ENCODE measurements at places on chromosomes 1 and 21.
A peak's percentile ranks its signal among the peaks of the same experiment; 100 is the strongest.

DNA sequence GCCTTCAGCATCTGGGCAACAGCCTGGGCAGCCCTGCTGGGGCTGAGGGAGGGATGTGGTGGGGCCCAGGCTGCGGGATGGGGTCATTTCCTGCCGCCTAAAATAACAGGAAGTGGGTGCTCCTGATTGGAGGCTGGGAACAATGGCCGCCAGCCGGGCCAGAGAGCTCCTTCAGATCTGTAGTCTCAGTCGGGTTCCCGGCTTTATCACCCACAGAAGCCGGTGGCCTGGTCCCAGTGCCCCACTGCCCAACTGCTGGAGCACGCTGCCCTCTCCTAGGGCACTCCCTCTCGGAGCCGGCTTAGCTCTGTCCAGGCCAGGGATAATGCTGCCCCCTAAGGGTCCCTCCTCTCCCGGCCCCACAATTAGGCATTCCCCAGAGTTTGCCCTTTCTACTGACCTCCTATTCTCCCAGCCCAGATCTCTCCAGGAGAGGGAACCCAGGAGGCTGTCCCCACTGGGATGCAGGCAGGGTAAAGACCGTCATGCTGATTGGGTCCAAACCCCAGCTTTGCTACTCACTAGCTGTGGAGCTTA is 5.1 kb downstream of the MAP7D1 start:
- DNase-seq, result peak; percentile 59

DNA sequence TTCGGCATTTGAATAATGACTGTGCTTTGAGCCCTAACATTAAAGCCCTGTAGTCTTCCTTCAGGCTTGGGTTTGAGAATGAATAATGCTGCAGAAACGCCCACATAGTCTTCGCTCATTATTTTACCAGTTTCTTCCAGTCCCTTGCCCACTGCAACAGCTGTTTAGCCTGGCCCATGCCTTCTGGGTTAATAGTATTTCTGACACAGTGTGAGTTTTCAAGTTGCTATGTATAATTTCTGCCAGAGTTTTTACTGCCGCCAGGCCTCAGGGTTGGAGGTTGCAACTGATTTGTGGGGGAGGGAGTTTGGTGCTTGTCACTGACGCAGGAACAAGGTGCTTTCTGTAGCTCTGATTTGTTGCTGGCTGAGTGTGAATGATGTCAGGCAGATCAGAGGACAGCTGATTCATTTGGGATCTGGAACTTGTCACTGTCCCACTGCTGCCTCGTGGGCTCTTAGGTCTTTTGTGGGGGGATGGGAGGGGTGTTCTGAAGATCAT is 109.8 kb downstream of the MAST2 start:
- DNase-seq, result no peak

DNA sequence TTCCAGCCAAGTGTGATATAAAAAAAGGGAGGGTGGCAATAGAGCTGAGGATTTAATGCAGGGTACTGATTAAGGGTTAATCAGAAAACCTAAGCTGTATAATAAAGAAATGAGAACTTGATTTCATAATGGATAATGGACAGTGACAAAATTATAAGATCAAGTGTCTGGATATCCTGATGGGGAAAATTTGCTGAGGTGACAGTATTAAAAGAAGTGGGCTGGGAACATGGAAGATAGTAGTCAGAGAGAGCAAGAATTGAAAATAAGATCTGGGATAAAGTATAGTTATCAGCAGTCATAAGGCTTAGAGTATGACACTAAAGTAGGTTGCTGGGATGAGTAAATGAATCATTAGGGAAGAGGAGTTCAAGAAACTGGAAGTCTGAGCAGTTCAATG is 627.3 kb upstream of the RGS18 start:
- no peak for DNase-seq

- DNase-seq, result no peak
These were observed 115.1 kb downstream of the PROX1 start for GRCh38 chr1:214102907-214103306.

- DNase-seq, result no peak
These were observed 223.2 kb upstream of the C1orf87 start for GRCh38 chr1:60296794-60297193.

- DNase-seq, result no peak
These were observed 11.1 kb downstream of the PTP4A2 start for GRCh38 chr1:31926853-31927660.

DNA sequence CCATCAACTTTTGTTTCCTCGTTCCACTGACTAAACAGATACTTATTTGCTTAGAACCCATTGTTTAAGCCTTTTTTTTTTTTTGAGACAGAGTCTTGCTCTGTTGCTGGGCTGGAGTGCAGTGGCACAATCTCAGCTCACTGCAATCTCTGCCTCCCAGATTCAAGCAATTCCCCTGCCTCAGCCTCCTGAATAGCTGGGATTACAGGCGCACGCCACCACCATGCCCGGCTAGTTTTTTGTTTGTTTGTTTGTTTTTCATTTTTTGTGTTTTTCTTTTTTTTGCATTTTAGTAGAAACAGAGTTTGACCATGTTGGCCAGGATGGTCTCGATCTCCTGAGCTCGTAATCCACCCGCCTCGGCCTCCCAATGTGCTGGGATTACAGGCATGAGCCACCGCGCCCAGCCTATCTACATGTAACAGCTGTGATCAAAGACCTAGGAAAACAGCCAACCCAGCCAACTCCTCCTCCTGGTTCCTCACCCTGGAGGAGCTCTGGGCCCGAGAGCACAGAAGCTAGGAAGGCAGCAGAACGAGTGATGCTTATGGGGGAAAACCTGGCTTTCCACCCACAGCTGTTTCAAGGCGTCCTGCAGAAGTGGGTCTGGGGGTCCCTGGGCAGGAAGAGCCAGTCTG is 32.9 kb downstream of the KCNN3 start:
- no peak for DNase-seq

DNA sequence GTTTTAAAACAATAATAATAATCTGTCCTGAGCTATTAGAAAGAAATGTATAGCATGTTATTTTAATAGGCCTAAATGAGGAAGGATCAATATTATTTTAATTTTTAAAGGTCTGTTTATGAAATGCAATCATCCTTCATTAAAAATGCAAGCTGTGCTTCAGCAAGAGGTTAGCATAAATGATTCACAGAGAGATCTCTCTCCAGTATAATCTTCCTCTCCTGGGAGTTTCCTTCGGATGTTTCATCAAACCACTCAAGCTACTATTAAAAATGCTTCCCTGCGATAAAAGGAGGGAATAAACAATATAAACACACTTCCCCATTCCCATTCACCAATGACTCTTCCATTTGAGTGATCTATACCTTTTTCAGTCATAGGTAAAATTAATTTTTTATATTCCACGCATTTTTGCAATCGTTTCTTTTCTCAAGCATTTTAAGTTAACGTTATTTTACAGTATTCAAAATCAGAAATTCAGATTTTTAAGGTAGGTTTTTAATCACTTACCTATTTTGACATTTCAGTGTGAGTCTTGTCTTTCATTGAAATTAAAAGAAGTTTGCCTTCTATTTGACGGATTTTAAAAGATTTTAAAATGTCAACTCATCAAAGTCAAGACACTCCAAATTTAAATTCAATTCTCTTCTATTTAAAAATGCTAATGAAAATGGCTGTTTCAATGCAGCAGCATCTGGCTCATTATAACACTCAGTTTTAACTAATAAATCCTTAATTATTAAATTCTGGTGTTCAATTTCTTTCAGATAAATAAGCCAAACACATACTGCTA is 64.3 kb downstream of the RERE start:
- no peak for DNase-seq

DNA sequence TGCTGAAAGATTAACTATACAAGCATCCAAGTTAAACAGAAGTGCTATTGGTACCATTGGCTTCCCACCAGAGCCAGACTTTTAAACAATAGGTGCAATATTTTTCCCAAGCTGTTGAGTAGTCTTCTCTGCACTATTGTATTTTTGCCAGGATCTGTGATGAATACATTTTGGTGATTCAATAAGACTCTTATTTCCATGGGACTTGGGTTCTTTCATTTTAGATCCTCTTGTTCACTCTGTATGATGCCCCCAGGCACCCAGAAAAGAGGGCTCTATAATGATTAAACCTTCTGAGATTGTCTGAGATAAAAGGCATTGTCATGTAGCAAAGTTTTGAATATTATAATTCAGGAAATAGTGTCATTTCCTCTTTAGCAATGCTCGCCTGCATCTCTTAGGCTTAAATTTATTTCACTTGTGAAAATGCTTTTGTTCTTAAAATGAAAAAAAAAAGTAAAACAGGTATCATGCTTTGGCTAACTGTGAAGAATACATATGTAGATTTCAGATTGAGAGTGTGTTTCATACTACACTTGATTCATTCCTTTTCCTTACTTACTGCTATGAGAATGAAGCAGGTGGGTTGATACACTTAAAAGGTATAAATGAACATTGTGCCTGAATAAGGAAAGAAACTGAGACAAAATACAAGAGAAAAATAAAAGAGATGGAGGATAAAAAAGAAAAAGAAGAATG is 275.0 kb downstream of the HMCN1 start:
- no peak for DNase-seq

DNA sequence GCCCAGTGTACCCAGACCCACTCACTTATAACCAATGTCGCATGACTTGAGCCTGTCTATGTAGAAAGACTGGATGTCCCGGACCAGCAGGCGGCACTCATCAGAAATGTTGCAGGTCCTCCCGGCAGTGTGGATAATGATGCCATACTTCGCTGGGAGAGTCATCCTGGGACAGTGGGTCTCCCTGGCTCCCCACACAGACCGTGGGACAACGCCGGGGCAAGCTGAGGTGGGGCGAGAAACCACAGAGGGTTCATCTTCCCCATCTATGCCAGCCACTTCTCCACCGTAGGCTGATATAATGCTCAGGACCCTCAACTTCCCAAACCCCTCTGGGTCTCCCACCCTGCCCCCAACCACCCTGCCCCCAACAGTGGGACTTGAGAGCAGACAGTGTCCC is 8.3 kb downstream of the PGLYRP4 start:
- DNase-seq, result no peak

- DNase-seq, result no peak
These were observed 17.6 kb downstream of the CLCN6 start for GRCh38 chr1:11823366-11824137.

DNA sequence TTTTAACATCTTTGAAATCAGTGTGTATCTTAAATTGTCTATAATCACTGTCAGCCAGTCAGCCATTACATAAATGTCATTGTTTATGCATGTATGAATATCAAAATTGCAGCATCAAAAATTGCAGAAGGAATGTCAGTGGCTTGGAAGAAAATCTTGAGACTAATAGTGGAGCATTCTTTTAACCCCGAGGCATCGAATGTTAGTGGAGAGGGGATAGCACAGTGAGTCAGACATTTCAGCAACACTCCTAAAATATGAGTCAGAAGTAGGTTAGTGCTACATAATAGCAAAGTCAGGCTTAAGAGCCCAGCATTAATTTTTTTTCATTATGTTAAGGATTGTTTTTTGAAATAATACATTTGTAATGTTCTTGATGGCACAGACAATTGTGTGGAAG is 45.5 kb downstream of the SNRPE start:
- no peak for DNase-seq

DNA sequence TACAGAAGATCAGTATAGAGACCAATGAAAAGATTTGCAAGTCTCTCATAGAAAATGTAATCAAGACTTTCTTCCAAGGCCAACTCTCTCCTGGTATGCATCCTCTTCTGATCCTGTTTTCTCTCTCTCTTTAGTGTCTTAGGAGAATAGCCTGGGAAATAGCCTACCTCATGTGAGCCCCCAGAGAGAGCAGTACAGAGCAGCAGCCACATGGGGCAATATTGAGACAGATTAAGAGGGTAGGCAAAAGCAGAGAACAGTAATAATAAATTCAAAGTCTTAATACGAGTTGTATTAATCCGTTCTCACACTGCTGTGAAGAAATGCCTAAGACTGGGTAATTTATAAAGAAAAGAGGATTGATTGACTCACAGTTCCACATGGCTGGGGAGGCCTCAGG is 61.4 kb downstream of the RNASEL start:
- DNase-seq, result no peak

DNA sequence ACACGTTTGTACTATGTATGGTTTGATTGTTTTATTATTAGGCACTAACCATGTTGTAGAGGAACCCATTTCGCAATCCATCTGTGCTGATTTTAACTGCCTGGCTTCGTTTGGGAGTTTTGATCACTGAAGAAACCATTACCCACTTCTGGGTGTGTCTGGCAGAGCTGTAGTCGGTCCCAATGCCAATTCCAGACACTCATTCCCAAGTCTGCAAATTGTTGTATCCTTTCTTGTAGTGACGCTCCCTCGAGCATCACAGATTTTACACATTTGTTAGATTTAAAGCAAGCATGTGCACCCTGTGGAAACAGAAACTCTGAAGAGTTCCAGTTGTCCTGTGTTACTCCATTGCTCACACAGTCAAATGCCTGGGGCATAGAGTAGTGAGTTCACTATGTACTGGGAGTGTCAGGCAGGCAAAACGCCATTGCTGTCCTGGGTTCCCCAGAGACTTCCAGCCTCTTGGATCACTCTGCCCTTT is 31.0 kb upstream of the EFCAB14 start:
- peak; percentile 27 for DNase-seq

- DNase-seq, result peak; percentile 66
These were observed 563 bp upstream of the NFIA start for GRCh38 chr1:61081686-61082310.

GRCh38 chr1:100400404-100400803 is 48.1 kb downstream of the CDC14A start:
- DNase-seq, result no peak

DNA sequence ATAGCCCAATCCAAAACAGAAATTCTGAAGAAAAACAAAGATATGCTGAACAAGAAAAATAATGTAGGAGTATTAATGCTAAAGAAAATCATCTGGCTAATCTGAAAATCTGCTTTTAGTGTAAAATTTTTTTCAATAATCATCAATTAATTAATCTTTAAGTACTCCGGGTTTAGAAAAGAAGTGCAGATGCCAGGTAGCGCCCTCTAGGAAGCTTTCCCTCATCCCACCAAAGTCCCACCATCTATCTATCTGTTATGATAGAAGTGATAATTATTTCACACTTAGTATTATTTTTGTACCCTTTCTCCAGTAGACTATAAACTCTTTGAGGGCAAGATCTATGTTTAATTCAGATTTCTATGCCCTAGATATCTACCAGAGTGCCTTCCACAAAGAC is 240.3 kb downstream of the AKT3 start:
- no peak for DNase-seq

DNA sequence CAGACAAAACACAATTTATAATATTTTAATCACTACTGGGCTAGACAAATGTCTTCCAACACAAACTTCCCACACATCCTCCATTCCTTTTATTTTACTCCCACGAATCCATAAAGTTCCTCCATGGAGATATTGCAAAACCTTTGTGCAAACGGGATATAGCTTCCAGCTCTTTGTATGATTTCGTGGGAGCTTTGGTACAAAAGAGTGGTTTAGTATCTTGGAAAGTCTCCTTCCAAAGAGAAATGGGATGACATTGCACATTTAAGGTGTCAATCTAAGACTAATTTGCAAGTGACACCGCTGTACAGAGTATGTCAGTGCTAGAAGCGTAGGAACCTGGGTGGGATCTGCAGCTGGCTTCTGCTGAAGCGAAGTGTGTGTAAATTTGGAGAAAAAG is 455.2 kb upstream of the RUNX1 start:
- DNase-seq, result no peak

- no peak for DNase-seq
These were observed 46.0 kb downstream of the RPL5 start for GRCh38 chr1:92877792-92878191.

- peak; percentile 84 for DNase-seq
These were observed at the start of gene PRDM16 for GRCh38 chr1:3068564-3069431. PRDM16 (plus strand) TSS chr1:3069203; CDS start chr1:3069260, 57 bp downstream.

- no peak for DNase-seq
These were observed 12.7 kb upstream of the RRP15 start for GRCh38 chr1:218272366-218272765.

GRCh38 chr1:24216276-24217074 is 29.4 kb upstream of the IFNLR1 start:
- peak; percentile 98 for DNase-seq
